MCF 10A (cell line): ENCODE measurements at places on chromosomes 2 and 18.

- no peak for DNase-seq
Observed at GRCh38 chr2:36560726-36561125, 37.2 kb downstream of the FEZ2 start.

DNA sequence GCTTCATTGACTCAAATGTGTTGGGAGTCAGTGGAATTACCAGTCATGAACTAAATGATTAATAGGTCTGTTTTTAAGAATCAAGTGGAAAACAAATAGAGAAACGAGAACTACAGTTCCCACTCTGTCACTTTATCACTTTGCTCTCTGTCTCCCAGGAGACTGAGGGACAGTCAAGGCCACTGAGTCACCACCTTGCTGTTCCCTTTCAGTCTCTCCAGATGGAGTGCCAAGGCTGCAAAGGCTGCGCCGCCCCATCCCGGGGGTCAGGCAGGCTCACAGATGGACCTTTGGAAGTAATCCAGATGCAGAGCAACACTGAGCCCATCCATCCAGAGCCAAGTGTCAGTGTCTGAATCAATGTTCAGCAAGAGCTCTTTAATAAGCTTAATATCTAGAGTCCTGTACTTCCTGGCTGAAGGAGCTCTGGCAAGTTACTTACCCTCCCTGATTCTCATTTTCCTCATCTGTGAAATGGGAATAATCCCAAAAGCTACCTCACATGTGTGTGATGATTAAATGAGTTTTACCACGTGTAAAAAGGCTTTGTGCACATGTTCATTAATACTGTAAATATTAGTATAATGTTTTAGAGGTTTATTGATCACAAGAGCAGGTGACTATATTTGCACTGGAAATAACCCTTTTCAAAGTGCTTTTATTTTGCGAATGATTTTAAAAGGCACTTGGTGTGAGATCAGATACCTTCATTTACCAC lies 43.0 kb upstream of the EFEMP1 start:
- no peak for DNase-seq

DNA sequence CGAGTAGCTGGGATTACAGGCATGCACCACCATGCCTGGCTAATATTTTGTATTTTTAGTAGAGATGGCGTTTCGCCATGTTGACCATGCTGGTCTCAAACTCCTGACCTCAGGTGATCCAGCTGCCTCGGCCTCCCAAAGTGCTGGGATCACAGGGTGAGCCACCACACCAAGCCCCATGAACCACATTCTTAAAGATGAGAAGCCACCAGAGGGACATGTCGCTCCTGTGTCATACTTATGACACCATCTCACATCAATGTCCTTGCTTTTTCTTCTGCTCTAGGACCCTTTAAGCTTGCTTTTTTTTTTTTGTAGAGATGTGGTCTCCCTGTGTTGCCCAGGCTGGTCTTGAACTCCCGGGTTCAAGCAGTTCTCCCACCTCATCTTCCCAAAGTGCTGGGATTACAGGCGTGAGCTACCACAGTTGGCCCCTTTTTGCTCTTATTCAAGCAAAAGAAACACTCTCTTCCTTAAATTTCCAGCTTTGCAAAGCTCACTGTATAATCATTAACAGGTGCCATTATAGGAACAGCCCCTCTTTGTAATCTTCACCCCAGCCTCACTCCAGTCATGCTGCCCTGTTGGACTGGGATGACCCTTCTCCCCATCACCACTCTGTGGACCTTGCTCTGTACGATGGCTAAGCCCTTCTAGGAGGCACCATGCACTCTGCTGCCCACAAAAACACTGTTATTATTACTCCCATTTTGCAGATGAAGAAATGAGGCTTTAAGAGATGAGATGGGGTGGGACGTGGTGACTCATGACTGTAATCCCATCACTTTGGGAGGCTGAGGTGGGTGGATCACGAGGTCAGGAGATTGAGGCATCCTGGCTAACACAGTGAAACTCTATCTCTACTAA lies 10.8 kb upstream of the KCNG3 start:
- no peak for DNase-seq

DNA sequence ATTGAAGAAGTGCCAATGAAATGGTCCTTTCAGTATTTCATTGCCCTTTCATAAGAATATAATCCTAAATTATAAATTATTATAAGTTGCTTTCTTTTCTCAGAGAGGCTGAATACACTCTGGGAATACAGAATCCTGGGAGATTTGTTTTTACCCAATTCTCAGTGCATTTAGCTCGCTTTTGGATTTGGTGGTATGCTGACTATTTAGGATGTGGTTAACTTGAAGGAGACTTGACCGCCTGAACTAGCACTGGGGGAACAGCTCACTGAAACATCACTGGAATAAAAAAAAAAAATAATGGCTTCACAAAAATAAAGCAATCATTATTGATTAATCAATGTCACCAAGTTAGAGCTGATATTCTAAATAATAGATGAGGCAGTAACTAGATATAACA lies 10.2 kb downstream of the TNFAIP6 start:
- no peak for DNase-seq

DNA sequence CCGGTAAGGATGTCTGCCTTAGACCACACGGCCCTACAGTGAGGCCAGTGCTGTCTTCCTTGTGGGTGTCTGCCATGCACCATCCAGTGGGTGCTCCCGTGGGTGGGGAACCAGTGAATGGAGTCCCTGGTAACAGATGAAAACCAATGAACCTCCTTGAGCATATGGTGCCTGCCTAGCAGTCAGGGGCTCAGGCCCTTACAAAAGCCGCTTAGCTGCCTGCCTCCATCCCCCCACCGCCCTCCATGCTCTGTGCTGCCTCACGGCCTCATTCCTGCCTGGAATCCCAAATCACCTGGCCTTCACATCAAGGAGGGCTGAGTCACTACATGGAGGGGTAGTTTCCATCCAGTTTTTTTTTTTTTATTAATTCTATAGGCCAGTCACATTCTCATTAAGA lies 30.8 kb upstream of the TRIB2 start:
- no peak for DNase-seq

DNA sequence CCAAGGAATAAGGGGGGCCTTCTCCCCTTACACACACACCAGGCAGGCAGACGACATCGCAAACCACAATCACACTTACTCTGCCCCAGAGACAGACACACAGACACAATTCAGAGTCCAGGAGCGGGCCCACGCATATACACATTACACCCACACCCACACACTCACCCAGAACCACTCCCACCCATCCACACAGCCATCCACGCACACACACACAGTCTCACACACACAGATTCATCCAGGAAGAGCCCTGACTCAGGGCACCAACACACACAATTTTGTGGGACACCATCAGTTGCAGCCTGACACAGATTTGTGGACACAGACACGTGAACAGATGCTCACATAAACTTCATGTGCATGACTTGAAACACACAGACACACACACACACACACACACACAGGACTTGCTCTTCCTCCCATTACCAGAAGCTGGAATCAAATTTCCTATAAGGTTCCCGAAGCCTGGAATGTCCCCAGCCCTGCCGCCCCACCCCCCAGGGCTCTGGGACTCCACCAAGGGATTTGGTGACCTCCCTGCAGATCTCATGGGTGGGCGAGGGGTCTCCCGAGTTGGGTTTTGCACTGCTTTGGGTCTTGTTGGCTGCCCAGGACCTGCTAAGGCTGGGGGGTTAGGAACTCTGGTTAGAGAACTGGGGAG lies 23.5 kb downstream of the TNS1 start:
- no peak for DNase-seq

DNA sequence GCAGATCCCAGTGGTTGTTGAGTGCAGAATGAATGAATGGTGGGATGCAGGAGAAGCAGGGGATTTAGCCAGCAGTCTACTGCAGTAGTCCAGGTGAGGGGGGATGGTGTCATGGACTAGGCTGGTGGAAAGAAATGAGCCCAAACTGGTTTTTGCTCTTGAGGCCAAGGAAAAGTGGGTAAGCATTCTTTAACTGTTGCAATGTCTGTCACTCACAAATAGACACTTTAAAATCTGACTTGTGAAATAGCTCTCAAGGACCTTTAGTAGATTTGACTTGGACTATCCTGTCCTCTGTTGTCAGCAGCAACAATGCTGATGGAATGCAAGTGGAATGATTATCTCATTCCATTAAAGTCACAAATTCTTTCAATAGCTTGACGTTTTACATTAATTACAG lies 37.5 kb upstream of the STK17B start:
- no peak for DNase-seq

DNA sequence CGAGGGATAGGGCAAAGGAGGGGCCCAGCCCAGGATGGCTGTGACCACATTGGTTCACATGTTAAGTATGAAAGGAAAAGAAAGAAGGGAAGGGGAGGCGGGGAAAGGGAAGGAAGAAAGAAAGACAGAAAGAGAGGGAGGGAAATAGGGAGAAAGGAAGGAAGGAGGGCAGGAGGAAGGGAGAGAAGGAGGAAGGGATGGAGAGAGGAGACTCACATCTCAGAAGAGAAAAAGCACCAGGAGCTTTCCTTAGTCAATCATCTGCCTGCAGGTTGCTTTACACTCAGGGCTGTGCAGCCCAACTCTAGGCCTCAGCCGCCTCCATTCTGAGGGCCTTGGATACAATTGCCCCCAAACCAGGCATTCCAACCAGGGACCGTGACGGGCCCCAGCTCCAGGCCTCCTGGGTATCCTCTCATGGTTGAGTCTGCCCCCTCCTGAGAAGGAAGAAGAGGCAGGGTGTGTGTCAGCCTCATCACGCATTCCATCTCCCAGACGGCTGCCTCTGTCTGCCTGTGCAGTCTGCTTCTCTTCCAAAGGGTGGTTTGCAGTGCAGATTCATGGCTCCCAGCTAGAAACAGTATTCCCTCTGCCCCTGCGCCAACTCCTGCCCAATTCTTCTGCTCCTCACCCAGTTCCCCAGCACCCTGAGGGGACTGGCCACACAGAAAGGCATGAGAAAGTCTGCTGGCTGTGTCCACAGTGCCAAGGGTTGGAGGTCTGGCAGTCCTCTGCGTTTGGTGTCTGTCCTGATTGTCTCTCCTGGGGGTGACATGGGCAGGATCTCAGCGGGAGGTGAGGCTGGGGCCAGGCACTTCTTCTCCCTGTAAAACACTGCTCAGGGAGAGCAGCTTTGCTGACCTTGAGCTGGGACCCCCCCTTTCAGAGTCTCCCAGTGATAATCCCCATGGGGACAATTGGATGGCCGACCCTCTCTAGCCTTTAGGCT lies 163.3 kb downstream of the SMAD7 start:
- DNase-seq: no peak

- DNase-seq: peak; percentile 86
Observed at GRCh38 chr2:229313591-229313990, 42.5 kb upstream of the PID1 start.

DNA sequence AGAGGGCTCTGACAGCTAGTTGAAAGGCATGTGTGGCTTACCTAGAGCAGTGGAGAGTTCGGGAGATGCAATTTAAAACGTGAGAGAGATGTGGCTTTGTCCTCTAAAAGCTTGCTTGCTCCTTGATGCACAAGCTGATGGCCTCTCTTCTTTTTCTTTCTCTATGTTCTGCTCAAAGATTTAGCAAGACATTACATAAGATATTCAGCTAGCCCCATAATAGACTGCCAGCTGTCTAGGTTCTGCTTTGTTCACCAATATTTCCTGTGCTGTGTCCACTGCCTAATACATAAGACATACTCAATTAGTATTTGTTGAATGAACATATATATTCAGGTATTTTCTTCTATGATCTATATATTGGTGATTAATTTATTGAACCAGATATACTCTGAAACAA lies 31.1 kb downstream of the SPATS2L start:
- no peak for DNase-seq

- no peak for DNase-seq
Observed at GRCh38 chr2:188333751-188334524, 42.3 kb downstream of the GULP1 start.

DNA sequence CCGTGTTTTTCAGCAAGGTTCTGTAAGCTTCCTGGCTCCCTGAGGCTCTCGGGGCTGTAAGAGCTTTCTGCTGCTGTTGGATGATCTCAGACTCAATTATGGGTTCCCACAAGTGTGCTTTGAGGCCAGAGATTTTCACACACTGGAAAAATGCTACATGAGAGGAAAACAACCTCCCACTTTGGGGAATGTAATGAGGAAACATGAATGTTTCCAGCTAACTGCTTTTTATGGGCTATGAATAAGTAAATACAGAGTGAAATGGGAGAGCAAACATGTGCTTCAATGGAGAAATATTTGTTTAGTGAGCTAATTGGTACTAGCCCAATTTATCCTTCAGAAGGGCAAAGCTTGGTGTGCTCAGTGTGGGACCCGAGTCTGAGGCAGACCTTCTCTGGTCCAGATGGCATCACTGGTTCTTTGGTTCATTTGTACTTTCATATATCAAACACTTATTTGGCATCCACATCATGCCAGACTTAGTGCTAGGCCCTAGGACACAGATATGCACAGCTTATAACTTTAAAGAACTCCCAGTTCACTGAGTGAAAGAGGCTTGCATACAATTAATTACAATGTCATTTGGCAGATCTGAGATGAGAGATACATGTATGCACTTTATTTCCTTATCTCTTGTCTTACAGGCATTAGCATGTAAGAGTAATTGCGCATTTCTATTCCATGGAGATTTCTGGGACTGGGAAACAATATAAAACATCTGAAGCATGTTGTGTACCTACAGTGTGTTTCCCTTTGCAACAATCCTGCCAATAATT lies 248.8 kb downstream of the RDH14 start:
- DNase-seq: no peak

DNA sequence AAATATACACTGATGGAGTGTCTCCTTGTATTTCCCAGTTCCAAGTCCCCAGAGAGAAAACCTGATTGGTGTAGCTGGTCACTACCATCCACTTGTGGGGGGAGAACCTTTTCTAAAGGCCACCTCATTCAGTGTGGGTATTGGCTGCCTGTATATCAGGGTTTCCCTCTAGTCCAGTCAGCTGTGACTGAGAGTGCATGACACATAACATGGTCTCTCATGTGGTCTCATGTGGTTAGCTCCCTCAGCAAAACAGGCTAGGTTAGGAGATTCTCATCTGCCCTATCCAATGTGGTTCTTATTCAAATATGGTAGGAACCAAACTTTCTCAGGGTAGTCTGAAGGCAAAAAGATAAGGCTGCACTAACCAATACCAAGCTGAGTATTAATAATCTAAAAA lies 4.1 kb upstream of the GORASP2 start:
- DNase-seq: no peak

DNA sequence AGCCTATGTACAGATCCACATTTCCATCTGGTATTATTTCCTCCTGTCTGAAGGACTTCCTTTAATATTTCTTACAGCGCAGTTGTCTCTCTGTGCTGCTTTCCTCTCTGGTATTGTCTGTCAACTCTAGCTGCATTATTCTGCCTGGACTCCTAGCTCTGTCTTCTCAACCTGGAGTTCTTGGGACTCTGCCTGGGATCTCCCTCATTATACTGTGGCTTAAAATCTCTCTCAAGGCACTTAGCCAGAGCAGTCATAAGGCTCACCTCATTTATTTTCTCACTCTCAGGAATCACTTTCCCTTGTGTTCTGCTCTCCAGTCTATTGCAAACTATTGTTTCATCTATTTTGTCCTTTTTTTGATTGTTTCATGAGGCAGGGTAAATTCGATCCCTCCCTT lies 850.4 kb downstream of the ERBB4 start:
- DNase-seq: no peak
